ENCODE measurements at places on chromosomes 5 and 9.

DNA sequence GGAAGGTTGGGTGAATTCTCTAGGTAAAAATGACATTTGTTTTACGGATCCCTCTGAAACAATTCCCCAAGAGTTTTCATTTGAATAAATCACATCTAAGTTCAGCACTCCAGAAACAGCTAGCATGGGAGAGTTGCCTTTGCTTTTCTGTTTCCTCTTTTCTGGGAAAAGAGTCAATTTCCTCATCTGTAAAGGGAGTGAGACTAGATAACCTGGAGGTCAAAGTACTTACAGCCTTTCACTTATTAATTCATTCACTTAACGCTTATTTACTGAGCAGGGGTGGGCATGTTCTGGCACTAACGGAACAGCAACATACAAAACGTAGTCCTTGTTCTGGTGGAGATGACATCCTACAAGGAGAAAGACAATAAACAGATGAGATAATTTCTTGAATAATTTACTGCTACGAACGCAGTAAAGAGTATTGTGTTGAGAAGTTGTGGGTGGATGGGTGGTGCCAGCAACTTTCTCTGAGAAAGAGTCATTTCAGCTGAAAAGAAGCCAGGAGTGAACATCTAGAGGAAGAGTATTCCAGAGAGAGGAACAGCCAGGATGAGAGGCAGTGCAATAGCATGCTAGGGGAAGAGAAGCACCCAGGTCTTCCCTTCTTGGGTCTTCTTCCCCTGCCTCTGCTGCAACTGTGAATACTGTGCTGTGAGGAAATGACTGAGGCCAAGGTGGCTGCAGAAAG is 335.6 kb downstream of the ZSWIM6 start:
- no peak for DNase-seq

- no peak for DNase-seq
Observed at GRCh38 chr5:94086194-94086593, 344.8 kb upstream of the POU5F2 start.

DNA sequence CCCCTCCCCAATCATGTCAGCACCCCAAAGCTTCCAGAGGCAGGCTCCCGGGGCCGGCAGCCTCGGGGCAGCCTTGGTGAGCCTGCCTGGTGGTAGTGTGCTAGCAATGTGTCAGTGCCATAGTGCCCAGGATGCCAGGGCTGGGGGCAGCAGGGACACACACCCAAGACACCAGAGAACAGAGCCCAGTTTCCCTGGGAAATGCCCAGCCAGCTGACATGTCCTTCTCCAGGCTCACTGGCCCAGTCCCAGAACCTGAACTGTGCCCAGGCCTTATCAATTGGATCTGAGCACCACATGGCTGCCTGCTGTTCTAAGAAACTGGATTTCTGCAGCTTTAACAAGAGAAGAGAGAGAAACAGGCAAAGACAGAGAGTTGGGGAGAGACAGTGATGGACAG is 74.9 kb upstream of the LRRTM2 start:
- DNase-seq = no peak

GRCh38 chr5:95791751-95792150 is 30.8 kb downstream of the GLRX start:
- DNase-seq = no peak

DNA sequence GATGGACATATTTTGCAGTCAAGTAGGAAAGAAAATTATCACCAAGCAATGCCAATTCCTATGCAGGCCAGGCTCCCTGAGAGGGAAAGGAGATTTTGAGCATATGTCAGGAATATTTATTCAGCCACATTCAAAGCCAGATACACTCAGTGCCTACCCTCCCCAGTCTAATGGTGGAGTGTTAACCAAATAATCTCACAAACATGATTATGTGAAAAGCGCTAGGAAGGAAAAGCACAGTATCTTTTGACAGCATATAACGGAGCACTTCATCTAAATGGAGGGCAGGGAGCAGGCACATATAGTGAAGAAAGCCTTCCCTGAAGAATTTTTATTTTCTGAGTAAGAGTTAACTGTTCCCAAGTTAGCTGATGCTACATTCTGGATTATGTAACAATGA is 80.3 kb upstream of the SLC30A5 start:
- DNase-seq = no peak

GRCh38 chr9:128340691-128341434 is 536 bp downstream of the SLC27A4 start:
- no peak for DNase-seq

DNA sequence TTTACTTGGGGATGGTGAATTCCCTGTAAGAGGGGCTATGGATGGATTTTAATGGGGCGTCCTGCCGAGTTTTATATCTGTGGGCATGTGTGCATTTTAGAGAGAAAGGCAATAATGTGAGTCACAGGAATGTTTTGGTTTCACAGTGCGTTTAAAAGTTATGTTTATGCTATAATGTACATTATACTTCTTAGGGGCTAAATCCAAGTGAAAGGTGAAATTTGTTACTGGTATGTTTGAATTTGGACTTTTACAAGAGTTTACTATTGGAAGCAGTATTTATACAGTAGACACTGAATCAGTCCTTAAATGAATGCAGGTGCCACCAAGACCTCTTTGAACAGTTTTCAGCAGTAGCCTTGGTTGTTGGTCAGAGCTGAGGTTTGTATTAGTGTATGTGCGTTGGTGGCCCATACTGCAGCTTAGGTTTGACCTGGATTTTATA is 5.6 kb downstream of the JMY start:
- DNase-seq = no peak

DNA sequence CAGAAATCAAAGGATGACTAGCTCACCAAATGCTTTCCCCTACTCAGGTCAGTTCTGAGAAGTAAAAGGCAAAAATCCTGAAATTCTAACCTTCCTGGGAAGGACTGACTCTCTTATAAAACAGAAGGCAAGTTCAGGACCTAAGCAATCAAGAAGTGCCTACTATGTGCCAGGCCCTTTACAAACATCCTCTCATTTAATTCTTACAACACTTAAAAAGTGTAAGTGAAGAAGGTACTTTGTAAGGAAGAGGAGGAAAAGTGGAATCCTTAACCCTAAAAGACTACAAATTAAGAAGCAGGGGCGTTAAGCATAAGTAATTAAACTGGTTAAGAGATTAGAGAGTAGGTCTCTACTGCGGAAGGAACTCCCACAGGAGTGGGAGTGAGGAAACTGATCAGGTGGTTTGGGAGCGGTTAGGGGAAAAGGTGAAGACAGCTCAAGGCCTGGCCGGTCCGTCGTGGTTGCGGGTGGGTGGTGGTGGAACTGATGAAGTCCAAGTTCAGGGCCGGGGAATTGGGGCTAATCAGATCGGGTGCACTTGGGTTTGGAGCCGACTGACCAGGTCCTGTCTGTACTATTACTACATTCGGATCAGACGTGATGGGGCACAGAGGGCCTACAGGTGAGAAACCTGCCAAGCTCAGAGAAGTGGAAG is 839 bp downstream of the MED27 start:
- no peak for DNase-seq

DNA sequence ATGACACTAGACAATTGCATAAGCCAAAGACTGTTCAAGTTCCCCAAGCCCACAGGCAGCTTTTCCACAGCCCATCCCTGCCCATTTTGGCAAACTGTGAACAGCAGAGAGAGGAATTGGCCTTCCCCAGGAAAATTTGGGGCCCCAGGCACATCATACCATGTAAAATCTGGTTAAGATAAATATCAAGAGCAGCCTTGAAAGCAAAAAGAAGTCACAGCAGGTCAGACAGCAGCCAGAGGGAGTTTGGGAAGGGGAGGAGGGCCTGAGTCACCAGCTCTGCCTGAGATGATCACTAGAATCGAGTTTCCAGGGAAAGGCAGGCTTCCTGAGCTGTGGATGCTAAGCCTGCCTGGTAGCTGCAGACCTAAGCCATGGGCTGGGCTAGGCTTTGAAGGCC is 179.2 kb downstream of the RFK start:
- no peak for DNase-seq

DNA sequence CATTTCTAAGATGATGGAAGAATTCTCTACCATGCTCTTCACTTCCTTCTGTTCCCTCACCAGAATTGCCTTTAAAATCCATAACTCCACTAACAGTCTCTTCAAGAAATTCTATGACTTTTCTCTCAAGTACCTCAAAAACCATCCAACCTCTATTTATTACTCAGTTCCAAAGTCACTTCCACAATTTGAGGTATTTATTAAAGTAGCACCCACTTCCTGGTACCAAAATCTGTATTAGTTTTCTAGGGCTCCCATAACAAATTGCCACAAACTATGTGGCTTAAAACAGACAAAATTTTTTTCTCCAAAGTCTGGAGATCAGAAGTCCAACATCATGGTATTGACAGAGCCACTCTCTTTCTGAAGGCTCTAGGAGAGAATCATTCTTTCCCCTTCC is 4.9 kb upstream of the SPTLC1 start:
- no peak for DNase-seq

DNA sequence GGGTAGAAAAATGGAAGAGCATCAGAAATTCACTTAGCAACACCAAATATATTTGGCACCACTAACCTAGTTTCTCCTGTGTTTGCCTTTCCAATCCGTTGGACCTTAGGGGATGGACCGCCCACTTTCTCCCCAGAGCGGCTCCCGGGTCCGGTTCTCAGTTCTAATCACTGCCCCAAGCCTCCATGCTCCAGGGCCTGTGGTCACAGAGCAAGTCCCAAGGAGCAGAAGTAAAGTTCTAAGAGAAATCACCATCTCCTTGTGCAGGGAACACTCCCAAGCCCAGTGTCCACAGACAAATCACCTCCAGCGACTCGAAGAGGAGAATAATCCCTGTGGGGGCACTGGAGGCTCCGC is 728 bp upstream of the SLC1A1 start:
- no peak for DNase-seq

DNA sequence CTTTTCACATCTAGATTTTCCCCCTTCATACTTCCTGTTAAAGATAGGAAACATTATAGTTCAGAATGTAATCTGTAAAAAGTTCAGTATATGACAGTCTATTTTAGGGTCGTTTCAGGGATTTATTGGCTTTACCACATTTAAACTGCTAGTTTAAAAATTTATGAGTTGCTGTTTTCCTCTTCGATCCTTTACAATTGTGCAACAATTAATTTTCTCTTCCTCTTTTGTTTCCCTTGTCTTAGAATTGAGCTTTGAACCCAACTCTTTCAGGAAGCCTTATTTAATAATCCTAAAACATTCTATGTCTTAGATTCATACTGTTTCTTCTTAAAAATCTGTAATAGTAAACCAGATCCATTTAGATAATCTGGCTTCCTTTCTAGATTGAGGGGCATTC is 16.4 kb downstream of the ZSWIM6 start:
- no peak for DNase-seq

DNA sequence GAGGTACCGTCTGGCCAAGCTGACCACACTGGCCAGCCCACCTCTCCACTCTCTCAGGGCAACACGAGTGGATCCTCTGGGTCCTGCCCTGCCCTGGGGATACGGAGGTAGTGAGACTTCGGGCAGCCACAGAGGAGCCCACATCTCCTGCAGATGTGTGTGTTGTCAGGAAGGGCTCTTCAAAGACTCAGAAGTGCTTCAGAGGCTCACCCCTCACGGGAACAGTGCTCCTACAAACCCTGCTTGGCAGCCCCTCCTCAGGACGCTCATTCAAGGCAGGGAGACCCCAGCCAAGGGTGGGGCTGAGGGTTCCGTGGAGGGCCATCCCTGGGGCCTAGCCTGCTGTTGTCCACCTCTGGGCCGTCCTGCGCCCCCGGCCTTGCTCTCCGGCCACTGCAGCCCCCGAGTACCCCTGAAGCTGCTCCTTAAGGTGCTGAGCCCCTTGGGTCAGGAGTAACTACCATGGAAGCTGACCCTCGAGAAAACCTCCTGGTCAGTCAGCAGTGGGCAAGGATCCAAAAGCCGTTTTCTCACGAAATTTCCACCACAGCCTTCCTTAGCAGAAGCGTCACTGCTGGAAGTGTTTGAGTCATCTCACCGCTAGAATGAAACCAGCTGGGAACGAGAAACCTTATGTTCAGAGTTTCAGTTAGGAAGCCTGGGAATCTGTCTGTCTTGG is 23.2 kb upstream of the LRRC14B start:
- DNase-seq = no peak

GRCh38 chr5:57176350-57176857 is 2.5 kb downstream of the GPBP1 start:
- no peak for DNase-seq

- DNase-seq = peak; percentile 5
Observed at GRCh38 chr5:178590141-178590923, at the start of gene COL23A1. Gene COL23A1, minus strand, starts transcription at chr5:178590393.

DNA sequence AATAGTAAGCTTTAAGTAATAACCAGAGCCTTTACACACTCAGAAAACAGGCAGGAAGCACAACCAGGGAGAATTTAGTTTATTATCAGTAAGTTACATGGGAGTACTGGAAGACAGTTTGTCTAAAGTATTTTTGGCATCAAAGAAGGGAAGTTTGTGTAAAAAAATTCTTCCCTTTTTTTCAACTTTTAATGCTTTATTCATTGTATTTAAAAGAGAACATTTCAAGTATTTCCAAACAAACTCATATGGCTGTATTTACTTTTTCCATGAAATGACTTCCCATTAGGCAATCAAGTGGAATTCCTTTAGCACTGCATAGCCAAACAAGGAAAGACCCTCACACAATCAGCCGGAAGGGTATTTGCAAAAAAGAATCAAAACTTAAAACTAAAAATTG is 26.7 kb downstream of the RNF145 start:
- DNase-seq = no peak

- DNase-seq = no peak
Observed at GRCh38 chr9:110148891-110149290, 59.1 kb downstream of the C9orf152 start.

DNA sequence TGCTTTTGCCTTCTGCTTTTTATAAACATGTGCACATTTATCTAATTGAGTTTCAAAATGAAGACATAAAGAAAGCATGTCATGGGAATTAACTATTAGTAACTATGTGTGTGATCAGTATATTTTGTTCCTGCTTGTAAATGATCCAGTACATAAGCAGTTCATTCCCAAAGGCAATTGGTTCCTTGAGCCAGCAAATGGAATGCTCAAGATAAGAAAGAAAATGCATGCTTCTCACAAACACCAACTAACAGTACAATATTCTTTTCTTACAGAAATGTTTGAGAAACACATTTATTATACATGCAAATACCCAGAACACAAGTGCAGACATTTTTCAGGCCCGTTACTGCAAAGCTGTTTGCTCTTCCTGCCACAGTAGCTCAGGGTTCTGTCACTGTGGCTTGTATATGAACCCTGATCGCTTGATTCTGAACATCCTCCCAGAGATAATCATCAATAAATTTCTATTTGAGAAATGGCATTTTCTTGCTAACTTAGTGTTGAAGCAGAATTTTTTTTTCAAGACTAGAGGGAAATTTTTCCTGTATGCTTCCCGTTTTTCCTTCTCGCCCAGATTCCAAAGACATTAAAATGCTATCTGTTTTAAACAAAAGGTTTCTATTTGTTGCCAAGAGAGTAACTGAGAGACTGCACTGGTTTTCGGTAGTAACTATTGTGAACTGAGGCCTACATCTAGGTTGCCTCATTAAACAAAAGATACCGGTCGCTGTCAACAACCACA is 1.9 kb downstream of the GNAQ start:
- no peak for DNase-seq

GRCh38 chr9:13952906-13953305 is 361.0 kb downstream of the NFIB start:
- DNase-seq = no peak

DNA sequence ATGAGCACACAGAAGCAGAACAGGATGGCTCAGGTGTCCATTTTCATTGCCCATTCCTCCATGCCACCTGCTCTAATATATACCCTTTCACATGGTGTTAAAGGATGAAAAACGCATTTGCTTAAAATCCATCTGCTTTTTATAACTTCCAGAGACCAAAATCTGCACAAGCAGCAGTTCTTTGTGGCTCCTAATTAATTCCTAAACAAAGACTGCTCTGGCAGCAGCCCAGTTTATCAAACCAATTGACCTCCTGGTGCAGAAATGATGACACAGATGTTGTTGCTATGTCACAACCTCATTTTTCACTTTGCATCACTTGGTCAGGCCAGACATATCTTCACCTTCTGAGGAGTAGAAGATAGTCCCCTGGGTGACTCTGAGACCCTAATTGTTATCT is 141.2 kb downstream of the ASTN2 start:
- no peak for DNase-seq
